NCI-H1092 treated with DMSO at 0.1 percent for 48 hours (cell line): ENCODE measurements at places on chromosomes 2 and 18.
A peak's percentile ranks its signal among the peaks of the same experiment; 100 is the strongest.

DNA sequence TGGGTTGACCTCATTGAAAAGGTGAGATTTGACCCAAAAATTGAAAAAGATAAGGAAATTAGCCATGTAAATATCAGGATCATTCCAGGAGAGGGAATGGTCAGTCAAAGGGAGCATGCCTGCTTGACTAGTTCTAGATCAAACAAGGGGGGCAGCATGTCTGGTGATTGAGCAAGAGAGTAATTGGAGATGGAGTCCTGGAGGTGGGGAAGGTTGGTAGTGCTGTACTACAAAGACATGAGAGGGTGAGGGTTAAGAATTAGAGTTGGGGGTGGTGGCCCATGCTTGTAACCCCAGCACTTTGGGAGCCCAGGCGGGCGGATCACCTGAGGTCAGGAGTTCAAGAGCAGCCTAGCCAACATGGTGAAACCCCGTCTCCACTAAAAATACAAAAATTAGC is 2.0 kb downstream of the MRPL30 start:
- DNase-seq: no peak

GRCh38 chr2:60554646-60555065 is 1.2 kb upstream of the BCL11A start:
- DNase-seq: peak; percentile 47

DNA sequence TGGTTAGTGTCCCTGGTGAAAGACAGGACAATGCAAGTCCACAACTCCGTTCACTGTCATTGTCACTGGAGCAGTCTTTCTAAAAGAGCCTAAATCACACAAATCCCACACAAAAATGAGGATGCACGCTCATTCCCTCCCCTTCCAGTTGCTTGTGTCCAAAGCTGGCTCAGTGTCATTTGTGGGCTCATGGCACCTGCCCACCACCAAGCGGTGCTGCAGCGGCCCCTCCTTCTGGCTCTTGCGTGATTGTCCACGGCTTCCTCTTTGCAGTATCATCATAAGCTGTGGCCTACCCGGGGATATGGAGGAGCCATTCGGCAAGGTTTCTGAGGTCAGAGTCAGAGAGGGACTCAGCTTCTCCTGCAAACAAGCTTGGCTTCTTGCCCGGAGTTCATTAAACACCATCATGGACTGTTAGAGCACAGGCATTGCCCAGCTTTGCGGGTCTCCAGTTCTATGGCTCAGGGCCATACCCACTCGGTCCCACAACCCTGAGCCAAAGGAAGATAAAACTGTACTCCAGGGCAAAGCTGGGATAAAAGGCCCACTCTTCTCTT is 179.4 kb upstream of the AGAP1 start:
- DNase-seq: peak; percentile 54

GRCh38 chr2:9336576-9337314 is 86.6 kb downstream of the ITGB1BP1 start:
- peak; percentile 94 for DNase-seq

GRCh38 chr2:14779252-14779651 is 146.7 kb downstream of the LRATD1 start:
- no peak for DNase-seq

DNA sequence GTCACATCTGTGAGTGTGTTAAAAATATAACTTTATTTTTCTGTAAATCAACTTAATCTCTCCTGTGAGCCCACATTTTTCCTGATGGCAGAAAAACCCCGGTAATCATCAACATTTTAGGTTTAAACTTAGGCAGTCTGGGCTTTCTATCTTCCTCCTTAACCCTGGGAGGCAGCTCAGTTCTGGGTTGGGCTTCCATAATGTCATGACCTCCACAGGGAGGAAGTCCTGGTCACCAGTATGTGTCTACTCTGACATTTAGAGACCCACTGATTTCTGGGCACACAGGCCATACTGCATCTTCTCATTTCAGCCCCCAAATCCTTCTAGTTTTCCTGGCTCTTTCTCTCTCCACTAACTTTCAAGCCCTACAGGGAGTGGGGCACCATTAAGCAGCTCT is 181.2 kb downstream of the DYSF start:
- DNase-seq: no peak

- no peak for DNase-seq
Observed at GRCh38 chr2:158530829-158531228, 74.1 kb downstream of the PKP4 start.

DNA sequence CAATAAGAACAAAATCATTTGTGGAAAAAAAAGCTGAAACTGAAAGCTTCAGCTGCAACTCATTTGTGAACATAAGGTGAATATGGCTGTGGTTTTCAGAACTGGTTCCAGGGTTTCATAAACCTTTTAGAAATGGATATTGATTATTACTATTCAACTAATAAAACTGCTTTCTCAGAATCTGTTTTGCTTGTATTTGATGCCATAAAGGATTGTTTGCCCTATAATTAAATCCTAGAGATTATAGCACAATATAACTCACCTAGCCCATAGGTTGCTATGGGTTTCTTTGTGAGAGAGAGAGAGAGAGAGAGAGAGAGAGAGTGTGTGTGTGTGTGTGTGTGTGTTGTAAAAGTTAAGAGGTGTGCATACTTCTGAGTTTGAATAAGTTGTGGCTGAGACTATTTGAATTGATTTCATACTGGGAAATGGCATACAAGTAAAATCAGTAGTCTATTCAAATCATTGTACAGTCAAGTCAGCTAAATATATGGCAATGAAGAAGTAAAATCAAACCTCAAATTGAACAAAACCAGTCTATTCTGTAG is 339.2 kb downstream of the ARHGAP15 start:
- no peak for DNase-seq
